ENCODE measurements at places on chromosomes 12 and 14.

DNA sequence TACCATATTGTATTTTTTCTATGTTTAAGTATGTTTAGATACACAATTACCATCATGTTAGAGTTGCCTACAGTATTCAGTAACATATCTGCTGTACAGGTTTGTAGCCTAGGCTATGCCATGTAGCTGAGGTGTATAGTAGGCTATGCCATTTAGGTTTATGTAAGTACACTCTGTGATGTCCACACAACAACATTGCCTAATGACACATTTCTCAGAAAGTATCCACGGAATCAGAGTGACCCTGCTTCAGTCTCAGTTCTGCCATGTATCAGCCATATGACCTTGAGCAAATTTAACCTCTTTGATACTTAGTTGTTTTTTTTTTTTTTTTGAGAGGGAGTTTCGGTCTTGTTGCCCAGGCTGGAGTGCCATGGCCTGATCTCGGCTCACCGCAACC, 12.7 kb downstream of the SUSD6 start:
- no peak for DNase-seq

DNA sequence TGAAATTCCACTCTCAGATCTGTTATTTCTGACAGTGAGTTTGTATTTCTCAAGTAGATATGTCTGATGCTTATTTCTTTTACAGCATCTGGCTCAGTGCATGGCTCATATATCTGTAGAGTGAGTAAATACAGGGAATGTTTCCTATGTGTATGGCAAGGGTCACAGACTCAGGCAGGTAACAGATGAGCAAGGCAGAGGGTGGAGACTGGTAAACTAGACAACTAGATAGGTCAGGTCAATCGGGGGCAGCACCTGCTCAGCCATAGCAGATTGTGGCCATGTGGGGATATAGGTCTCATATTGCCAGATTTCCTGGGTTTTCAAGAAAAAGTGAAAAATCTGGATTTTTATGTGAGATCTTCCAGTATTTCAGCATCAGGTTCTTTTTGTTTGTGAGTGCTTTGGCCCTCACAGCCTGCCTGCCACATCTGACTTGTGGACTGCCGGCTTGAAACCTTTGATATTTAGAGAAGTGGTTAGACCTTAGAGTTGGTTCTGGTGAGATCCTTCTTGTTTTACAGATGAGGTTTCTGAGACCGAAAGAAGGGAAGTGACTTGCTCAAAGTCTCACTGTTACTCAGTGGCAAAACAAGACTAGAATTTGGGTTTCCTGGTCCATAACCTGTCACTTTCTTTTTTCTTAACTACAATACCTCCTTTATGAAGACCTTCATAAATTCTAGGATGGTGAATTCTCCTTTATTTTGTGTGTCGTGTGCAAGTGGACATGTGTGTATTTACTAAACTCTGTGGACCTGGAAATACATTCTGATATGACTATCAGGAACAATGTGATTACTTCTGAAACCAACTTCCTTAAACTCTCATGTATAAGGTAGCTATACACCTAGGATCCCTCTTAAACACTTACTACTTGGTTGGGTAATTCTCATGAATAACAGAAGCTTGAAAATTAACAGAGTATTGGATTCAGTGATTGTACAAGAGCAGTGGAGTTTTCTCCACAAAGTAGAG, 34.4 kb downstream of the PROX2 start:
- no peak for DNase-seq

DNA sequence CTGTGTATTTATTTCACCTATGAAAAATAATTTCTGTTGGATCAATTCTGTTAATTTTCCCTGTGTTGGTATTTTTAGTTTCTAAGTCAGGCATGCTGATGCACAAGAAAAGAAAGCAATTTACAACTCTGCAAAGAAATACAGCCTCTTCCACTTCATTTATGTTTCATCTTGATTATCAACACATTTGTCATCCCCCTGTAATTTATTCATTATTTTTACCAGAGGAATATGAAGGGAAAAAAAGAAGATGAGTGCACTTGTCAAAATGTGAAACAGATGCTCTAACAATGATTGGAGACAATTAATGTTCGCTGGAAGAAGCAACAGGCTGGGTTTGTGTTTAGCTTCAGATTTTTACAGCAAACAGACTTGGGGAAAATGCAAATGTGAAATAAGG, 958.5 kb upstream of the SEL1L start:
- no peak for DNase-seq

DNA sequence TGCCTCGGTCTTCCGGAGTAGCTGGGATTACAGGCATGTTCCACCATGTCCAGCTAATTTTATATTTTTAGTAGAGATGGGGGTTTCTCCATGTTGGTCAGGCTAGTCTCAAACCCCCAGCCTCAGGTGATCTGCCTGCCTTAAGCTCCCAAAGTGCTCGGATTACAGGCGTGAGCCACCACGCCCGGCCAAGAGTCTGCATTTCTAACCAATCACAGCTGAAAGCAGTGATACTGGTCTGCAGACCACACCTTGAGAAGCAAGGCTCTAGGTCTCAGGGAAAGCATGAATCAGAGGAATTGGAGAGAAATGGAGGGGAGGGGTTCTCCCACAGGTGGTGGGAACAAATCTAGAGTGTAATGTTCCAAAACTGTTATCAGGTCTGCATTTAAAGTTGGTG, 55.2 kb upstream of the TMEM263 start:
- no peak for DNase-seq

DNA sequence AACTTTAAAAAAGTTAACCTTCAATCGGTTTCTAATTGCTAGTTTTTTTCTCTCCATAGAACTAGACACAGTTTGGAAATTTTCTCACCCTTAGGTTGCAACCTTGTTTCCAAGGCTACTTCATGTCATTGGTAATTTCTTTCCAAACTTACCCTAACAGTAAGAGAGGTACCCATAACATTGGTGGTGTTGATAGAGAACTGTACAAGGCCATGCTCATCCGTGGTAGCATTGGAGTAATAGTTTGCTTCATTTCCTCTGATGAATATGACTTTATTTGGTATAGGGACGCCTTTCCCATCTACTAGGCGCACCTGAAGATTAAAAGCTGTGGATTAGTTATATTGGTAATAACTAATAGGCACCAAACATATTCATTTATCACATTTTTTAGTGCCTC, 11.6 kb downstream of the A2M start:
- no peak for DNase-seq

DNA sequence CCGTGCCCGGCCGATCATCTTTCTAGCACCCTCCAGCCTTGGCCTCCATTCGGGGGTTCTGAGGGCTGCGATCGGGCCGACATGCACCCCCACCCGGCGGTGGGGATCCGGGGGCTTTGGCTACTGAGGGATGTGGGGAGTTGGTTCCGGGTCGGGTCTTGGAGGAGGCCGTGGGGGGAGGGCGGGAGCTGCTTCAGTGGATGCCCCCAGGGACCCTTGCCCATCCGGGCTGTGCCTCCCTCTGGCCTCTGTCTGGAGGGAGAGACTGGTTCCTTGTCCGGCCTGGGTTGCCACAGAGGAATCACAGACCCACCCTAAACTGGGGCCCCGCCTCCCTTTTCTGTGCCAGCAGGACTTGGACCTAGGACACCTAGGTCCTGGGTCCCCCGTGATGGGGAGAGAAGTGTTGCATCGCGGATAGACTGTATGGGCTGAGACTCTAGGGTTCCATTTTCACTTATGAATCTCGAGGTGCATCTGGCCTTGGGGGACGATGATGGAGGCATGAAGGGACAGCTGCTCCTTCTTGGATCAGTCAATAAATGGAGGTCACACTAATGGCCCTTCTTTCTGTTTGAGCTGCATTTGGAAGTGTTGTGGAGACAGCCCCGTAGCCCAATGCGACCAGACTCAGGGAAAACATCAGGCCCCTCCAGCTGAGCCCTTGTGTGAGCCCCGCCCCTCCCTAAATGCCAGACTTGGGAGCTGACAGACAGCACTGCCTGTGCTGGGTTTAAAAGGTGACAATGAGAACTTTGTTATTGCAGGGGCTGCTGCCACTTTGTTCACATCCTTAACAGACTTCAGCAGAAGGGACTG, 577 bp downstream of the DTX3 start:
- DNase-seq, result no peak

GRCh38 chr12:109783135-109783964, 49.8 kb downstream of the TRPV4 start:
- DNase-seq, result no peak

DNA sequence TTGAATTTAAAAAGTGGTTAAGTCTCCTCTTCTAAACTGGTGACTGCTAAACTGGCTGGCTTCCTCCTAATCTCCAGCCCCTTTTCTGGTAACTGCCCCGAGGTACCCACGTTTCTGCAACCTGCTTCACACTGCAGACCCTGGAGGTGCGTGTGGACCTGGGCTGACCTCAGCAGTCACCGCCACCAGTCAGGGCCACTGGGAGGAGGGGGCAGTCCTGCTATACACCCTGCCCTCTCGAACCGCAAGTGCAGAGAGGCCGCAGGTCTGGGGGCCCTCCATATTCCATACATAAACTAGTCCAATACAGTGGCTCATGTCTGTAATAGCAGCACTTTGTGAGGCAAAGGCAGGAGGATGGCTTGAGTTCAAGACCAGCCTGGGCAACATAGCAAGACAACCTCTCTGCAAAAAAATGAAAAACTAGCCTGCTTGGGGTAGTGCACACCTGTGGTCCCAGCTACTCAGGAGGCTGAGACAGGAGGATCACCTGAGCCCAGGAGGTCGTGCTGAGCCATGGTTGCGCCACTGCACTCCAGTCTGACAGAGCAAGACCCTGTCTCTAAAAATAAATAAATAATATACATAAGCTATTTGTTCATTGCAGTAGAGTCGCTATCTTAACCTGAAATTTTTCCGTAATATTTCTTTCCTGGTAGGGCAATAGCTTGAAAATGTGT, 25.6 kb downstream of the VPS37B start:
- no peak for DNase-seq

DNA sequence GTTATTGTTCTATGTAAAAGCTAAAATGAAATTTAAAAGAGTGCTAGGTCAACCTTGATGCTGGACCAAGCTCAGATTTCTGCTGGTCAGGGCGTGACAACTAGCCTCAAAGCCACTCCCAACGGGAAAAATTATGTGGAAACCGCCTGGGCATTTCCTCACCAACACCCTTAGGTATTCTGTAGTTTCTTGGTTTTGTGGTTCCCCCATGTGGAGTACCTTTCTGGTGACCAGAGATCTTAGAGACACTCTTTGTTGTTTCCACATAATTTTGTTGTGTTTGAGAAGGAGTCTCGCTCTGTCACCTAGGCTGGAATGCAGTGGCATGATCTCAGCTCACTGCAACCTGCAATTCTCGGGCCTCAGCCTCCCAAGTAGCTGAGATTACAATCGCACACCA, 119.9 kb downstream of the DENND5B start:
- DNase-seq, result no peak

- no peak for DNase-seq
Measured at GRCh38 chr14:97290977-97291376, 493.8 kb downstream of the VRK1 start.

DNA sequence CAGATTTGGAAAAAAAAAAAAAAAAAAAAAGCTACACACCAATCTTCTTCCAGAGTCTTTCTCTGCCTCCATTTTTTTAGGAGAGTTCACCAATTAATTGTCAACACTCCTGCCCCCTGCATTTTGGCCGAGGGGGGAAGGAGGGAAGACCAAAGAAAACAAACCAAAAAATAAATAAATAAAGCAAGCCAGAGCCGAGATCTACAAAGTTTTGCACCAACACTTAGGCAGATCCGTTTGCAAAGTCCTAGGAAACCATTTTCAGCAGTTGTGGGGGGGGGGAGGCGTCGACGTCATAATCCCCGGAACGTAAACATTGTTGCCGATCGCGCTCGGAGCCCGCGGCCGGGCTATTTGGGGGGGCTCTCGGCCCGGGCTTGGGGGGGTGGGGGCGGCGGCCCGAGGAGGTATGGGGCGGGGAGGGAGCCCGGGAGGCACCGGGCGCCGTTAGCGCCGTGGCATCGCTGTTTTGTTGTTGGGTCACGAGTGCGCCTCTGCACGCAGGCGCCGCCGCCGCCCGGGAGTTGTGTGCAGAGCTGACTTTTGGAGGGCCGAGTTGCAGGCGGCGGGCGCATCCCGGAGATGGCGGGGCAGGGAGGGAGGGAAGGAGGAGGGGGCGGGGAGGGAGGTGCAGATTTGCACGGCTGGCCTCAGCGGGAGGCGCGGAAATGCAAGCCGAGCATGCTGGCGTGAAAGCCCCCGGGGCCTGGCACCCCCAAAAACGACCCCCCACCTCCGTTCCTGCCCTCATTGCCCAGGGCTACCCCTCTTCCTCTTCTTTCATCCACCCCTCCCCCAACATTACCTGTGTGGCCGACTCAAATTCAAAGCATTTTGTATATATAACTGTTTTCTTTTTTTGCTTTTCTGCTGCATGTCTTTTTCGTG, 598 bp downstream of the KDM2B start:
- DNase-seq, result peak; percentile 79

DNA sequence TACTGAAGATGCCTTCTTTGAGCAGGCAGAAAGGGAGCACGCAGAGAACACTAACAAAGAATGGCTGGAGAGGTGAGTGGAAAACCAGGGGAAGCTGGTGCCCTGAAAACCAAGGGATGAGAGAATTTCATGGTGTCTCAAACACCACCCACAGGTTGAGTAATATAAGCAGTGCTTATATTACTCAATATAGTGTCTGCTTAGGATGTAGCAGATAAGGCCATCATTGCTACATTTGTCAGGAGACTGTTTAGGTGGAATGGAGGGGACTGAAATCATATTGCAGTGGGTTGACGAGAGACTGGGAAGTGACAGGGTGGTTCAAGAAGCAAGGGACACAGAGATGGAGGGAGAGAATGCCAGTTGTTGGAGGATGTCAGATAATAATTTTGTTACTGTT, 20.6 kb downstream of the PKP2 start:
- DNase-seq, result no peak

DNA sequence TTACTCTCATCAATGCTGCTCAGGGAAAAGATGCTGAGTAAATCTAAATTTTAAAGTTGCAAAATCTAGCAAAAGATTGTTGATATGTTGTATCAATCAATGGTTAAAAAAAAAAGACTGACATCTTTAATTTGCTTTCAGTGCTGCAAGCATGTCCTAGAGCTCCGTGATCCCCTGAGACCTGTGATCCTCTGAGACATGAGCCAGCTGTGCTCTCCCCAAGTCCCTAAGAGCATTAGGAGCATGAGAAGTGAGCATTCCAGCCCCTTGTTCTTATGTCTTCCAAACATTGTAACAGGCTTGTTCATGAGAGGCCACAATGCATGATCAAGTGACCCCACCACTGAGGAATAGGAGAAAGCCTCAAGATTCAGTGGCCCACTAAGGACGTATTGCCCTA, 116.6 kb downstream of the DAD1 start:
- no peak for DNase-seq

- DNase-seq, result no peak
Measured at GRCh38 chr14:100502622-100503220, 84.5 kb downstream of the BEGAIN start.

DNA sequence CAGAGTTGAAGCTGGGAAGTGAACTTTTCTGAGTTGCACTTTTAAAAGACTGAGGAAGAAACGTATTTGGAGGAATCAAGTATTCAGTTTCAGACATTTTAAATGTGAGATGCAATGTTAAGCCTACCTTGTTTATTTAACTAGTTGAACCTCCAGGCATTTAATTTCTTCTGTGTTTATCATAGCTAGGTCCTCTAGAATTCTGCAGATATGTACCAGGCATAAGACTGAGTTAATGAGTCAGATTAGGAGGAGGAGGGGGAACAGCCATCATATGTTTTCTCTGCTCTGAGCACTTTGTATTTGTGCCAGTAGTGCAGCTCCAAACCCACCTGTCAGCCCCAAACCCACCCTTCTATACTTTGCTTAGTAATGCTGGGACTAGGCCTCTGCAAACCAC, 16.4 kb upstream of the SAMD4A start:
- no peak for DNase-seq
